ENCODE measurements at places on chromosomes 1 and 21.

DNA sequence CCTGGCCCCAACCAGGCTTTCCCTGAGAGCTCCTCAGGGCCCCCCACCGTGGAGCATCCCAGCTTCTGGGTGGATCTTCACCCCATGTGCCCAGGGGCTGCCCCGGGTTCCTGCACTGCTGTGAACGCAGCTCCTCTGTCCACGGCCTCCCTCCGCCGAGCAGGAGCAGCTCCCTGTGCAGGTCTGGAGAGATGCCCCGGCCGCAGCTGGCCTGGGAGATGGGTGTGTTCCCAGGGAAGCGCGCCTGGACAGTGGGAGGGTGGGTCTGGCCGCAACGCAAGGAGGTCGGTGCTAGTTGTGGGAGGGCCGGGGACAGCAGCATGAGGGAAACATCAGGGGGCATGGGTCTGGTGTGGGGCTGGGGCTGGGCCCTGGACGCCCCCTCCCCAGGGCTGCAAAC lies 71.3 kb downstream of the MORN1 start:
- no peak for DNase-seq

GRCh38 chr1:197355248-197355995 lies 87.4 kb downstream of the CRB1 start:
- DNase-seq, result no peak

GRCh38 chr1:165328136-165328535 lies 28.4 kb downstream of the LMX1A start:
- DNase-seq, result no peak

- DNase-seq, result no peak
These were observed 311.9 kb downstream of the RYR2 start for GRCh38 chr1:237353918-237354317.

- no peak for DNase-seq
These were observed 4.8 kb downstream of the INKA2 start for GRCh38 chr1:111734426-111734825.

DNA sequence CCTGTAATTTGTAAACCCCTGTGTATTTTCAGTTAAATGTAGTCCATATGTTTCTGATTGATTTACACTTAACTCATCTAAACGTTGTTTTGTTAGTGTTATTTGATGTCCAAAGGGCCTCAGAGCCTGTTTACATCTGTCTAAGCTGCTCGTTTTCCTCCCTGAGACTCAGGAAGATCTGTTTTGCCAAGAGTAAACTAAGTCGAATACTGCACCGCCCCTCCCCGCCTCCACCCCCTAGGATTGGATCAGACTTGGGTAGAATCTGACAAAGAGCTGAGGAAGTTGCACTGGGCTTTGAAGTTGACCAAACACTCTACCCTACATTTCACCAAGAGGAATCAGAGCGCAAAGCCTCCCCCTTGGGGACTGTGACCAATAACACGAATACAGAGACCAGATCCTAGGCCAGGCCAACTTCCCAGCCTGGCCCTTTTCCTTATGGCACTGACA lies 206.9 kb upstream of the LMO4 start:
- no peak for DNase-seq

DNA sequence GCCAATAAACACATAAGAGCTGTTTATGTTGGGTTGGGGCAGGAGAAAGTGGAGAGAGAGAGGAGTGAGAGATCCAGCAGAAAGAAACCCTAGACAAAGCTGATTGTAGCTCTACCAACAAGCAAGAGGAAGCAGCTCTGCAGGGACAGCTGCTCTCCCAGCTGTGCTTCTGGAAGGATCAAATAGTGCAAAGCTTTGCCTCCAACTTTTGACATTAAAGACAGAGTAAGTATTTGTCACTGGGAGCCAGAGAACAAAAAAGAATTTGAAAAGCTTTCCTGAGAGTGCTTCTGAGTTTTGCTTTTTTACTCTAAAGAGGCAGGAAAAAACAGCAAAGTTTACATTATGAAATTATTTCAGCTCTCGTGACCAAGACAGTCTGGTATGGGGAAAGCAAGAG lies 28.5 kb upstream of the C1orf198 start:
- no peak for DNase-seq

DNA sequence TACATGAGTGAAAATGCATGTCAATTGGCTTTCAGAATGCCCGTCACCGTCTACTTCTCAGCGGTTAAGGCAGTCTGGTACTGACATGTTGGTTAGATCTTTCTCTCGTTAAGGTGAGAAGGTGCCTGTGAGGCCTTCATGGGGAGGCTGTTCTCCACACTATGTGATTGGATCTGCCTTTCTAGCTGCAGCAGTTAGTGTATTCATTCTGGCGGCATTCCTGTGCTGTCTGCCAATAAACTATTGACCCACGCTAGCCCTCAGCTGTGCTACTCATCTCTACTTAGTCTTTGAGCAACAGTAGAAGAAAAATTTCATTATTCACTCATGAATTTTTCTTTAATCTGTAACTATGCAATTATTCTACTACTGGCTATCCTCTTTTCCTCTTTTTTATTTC lies 32.0 kb downstream of the CCSAP start:
- no peak for DNase-seq

- DNase-seq, result peak; percentile 27
These were observed 34.7 kb downstream of the LRP8 start for GRCh38 chr1:53293123-53293522.

- no peak for DNase-seq
These were observed 57.2 kb downstream of the EDN2 start for GRCh38 chr1:41427122-41427913.

- DNase-seq, result no peak
These were observed 192.2 kb upstream of the TNR start for GRCh38 chr1:175935566-175936115.

- DNase-seq, result no peak
These were observed 82.1 kb downstream of the VPS26C start for GRCh38 chr21:37184784-37185593.

- DNase-seq, result no peak
These were observed 1.4 kb downstream of the ESRRG start for GRCh38 chr1:216721863-216722262.

DNA sequence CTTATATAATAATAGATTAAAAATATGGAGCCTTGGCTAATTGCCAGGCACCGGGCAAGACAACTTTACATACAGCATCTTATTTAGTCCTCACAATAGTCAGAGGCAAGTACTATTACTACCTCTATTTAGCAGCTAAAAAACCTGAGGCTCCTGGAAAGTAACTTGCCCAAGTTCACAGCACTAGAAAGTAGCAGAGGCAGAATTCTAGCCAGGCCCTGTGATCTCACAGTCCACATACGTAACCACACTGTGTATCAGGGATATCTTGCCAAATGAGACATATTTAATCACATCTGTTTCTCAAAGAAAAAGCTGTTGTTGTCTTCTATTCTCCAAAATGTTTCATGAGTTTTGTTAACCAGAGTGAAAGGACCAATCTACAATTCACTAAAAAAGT lies 378.5 kb downstream of the PLPP3 start:
- DNase-seq, result no peak

DNA sequence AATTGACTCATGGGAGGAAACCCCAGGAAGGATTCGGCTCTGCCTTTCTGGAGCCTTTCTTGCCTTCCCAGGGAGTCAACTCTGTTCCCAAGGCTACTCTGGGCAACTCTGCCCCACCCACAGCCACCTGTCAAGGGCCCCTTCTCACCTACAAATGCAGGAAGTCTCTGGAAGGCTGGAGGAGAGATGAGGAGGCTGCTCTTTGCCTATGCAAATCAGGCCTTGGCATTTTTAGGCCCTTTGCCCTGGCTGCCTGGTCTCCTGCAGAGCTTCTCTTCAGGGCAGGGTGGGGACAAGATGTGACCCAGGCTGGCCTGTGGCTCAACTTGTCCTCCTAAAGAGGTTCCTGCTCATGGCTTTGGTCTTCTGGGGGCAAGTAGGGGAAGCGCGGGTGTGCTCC lies 5.4 kb downstream of the SLC6A9 start:
- DNase-seq, result no peak

DNA sequence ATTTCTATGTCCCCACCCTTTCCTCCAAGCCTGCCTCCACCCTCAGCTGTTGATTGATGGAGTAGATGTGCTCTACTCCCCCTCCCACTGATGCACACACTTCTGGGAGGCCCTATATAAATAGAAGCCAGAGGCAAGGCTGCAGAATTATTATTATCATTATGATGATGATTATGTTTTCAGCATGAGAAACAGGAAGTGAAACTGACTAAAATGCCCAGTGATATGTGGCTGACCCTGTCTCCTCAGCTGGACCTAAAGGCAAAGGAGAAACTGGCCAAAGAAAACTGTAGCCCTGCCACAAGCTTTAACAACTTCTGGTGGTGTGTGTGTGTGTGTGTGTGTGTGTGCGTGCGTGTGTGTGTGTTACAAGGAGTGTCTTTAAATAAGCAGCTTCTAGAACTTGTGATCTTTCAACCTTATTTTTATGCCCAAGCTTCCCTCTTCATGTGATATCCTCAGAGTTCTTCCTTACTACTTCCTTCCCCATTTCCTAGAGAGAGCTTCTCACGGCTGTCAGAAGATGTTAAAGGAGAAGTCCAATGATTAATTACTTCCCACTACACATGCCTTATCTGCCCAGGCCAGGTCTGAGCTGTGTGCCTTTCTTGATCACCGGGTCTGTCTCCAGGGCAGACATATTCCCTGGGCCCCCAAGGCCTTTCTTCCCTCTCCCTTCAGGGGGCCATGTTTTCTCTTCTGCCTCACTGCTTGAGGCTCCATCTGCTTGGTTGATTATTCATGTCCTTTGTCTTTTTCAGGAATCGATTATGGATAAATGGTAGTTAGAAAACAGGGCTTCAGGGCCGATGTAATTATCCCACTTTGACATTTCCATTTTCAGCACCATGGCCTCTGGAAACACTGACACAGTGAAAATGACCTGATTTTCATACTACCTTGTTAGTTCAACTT lies 11.6 kb upstream of the MAPKAPK2 start:
- no peak for DNase-seq

GRCh38 chr1:67590329-67590728 lies 94.7 kb upstream of the GADD45A start:
- DNase-seq, result no peak

DNA sequence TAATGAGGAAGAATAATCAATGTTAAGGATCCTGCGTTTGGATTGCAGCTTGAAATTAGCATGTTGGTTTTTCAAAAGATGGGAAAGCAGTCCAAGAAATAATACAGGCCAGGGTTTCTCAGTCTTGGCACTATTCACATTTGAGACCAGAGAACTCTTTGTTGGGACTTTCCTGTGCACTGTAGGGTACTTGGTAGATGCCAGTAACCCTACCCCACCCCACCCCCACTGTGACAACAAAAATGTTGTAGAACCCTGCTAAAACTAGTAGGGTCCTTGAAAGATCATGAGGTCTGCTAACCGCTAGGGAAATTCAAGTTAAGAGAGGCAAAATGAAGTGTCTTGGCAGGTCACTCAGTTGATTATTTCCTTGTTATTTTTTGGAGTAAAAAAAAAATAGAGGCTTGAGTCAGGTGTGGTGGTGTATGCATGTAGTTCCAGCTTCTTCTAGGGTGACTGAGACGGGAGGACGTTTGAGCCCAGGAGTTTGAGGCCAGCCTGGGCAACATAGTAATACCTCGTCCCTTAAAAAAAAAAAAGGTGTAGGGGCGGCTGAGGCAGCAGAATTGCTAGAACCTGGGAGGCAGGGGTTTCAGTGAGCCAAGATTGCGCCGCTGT lies 53.3 kb downstream of the SPEN start:
- no peak for DNase-seq

Data from EL (cell line).